ENCODE measurements at places on chromosomes 1 and 21. TPM values are rescaled to one million over a fixed set of nuclear protein-coding genes. Genes with fewer than 3 reads are reported as not detected.

- DNase-seq: no peak
Measured at GRCh38 chr1:248824701-248825100, 1.0 kb downstream of the SH3BP5L start.

GRCh38 chr1:78658901-78659300, 9.3 kb downstream of the IFI44 start:
- DNase-seq: no peak

DNA sequence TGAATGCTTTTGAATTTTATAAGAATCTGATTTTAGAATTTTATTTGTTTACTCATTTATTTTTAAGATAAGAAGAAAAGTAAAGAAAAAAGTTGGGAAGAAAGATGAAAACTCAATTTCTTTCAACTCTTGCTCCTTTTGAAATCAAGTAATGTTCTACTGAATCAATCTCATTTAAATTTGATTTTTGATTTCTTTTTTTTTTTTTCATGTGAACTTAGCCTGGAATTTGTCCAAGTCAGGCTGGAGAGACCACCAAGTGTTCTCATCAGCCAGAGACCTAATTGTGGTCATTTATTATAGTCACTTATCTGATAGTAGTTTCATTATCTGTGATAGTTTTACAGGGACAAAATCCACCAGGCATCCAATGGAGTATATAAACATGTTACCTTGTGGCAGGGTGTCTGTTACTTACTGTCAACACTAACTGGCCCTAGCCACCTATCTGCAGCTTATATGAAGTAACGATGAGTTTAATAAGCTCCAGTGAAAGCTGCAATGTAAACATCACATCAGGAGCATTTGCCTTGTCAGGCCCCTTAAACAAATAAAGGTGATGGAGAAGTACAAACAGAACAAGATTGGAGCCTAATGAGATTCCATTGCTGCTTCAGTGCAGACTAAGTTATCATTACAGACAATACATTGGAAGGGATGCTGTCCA, 39.2 kb downstream of the HLX start:
- DNase-seq: no peak

CRB1 gene
- 0.22 TPM for polyA plus RNA-seq

DNA sequence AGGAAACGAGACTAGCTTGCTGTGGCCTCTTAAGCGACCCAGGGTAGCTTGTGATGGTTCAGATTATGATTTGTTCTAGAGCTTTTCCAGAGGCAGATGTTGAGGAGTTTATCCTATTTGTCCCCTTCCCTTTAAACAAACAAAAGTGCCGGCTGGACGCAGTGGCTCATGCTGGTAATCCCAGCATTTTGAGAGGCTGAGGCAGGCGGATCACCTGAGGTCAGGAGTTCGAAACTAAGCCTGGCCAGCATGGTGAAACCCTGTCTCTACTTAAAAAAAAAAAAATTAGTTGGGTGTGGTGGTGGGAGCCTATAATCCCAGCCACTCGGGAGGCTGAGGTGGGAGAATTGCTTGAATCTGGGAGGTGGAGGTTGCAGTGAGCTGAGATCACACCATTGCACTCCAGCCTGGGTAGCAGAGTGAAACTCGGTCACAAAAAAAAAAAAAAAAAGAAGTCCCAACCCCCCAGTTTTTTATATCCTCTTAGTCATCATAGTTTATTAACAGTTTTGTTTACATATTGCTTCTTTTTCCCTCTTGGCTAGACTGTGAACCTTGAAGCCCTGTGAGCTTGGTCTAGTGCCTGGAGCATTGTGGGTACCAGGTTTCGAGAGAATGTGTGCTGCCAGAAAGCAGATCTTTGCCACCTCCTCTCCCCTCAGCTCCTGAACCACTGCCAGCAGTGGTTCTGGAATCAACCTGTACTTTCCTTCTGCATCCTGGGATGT, 29.8 kb downstream of the MAPKAPK2 start:
- DNase-seq: no peak

Measured in hindlimb muscle (tissue), 1 donor.